H9 (cell line): ENCODE measurements at places on chromosomes 6 and 20. TPM values are rescaled to one million over a fixed set of nuclear protein-coding genes. Genes with fewer than 3 reads are reported as not detected.

Gene EYA4
- 0.26 TPM in 1 of 2 replicates, not detected in the other for total RNA-seq

DNA sequence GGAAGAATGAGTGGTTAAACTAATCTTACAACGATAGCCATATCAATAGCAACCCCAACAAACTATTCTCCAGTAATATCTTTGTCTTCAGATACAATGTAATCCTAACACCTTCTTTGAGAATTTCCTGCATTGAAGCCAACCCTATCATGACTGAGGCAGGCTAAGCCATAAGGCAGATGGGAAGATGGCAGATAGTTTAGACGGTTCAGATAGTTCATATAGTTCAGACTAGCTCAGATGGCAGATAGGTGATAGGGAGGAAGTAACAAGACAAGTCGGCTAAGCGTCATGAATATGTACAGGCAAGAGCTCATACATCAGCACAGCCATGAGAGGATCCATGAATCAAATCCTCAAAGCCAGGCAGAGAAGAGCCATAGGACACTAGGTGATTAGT, 39.1 kb upstream of the BEND6 start:
- no peaks in the 10 kb centered on the region for H3K27me3 ChIP-seq
- DNase-seq: no peak
- no peaks in the 10 kb centered on the region for H3K36me3 ChIP-seq

- H3K36me3 ChIP-seq: no peaks in the 10 kb centered on the region; the same call in 1 of the 3 replicates
- no peak overlapping the region for H3K4me3 ChIP-seq
- no peaks in the 10 kb centered on the region; the same call in 1 of the 2 replicates for H3K27me3 ChIP-seq
- peak; percentile 72 for DNase-seq
- no peaks in the 10 kb centered on the region for H3K4me1 ChIP-seq
Measured at GRCh38 chr6:29834564-29835436, 7.2 kb downstream of the HLA-G start.

Gene ARHGAP40
- total RNA-seq: 0.17 and 0.26 TPM in 2 replicates

GRCh38 chr6:110971468-110971867, 10.4 kb upstream of the RPF2 start:
- no peaks in the 10 kb centered on the region for H3K27me3 ChIP-seq
- H3K4me3 ChIP-seq: no peak overlapping the region
- peaks cover 23% of the 10 kb centered on the region for H3K36me3 ChIP-seq

DNA sequence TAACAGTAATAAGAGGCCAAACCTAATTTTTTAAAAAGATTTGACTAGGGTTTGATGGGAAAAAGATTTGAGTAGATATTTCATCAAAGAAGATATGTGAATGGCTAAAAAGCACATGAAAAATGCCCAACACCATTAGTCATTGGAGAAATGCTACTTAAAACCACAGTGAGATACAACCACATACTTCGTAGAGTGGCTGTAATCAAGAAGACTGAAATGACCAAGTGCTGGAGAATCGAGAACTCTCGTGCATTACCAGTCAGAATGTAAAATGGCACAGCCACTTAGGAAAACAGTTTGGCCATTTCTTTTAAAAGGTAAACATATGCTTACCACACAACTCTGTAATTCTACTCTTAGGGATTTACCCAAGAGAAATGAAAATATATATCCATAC, 175.5 kb downstream of the EYA2 start:
- no peak overlapping the region for H3K4me3 ChIP-seq
- H3K36me3 ChIP-seq: peaks cover 10% of the 10 kb centered on the region
- no peaks in the 10 kb centered on the region for H3K27me3 ChIP-seq
- H3K27ac ChIP-seq: no peak overlapping the region
- no peaks in the 10 kb centered on the region for H3K4me1 ChIP-seq

GRCh38 chr6:169101036-169101805, 152.4 kb downstream of the THBS2 start:
- no peak overlapping the region for H3K4me3 ChIP-seq
- H3K27me3 ChIP-seq: no peaks in the 10 kb centered on the region
- no peak overlapping the region for H3K27ac ChIP-seq
- no peaks in the 10 kb centered on the region for H3K4me1 ChIP-seq
- peaks cover 12% of the 10 kb centered on the region for H3K36me3 ChIP-seq

DNA sequence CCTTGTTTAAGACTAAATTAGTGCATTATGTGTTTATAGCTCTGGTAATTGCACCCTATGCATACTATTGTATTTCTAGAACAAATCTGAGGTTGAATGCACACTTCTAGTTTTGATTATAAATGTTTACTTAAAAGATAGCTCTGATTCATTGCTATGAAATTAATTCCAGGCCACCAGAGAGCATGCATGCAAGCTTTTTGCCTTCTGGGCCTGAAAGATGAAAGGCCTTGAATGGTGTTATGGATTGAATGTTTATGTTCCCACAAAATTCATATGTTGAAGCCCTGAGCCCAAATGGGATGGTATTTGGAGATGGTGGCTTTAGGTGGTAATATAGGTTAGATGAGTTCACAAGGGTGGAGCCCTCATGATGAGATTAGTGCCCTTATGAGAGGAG, 695.0 kb upstream of the MAP3K7 start:
- no peaks in the 10 kb centered on the region; the same call in 1 of the 2 replicates for H3K27me3 ChIP-seq
- peaks cover 9% of the 10 kb centered on the region for H3K4me1 ChIP-seq
- DNase-seq: no peak

Gene GGTLC1
- total RNA-seq: not detected in 2 replicates

DNA sequence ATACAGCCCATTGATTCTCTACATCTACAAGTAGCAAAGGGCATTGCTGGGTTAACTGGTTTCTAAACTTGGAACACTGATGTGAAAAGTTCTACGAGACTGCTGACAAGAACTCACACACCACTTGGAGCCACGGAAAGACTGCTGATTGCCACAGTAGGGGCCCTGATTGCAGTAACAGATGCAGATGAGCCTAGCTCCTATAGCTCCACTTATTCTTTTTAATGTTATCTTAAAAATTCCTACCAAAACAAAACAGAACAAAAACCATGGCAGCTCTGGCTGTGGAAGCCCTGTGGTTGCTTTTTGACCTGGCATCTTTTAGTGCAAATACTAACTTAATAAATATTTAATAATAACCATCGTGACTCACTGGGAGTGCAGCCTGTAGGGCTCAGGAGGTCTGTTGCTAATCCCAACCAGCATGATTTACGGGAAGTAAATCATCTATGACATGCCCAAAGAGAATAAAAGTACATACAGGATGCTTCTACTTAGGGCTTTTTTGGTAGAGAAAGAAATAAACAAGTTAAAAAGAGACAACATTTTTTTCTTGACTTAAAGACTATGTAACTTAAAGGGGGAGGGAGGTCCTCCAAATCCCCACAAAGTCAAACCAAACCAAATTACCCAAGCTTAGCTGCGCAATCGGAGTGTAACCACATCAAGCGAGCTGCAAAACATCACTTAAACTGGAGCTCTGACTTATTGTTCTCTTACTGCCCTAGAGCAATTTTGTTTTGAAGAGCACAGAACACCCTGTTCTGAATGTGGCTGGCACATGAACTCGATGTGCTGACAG, 87.2 kb downstream of the FKBP5 start:
- no peak for DNase-seq
- H3K36me3 ChIP-seq: no peaks in the 10 kb centered on the region; the same call in 1 of the 3 replicates
- H3K4me3 ChIP-seq: peak overlapping the region; percentile 38; the same call in 1 of the 3 replicates
- H3K27ac ChIP-seq: no peak overlapping the region
- peaks cover 6% of the 10 kb centered on the region; the same call in 1 of the 2 replicates for H3K4me1 ChIP-seq

- H3K36me3 ChIP-seq: peaks cover 3% of the 10 kb centered on the region; the same call in 1 of the 3 replicates
- H3K4me1 ChIP-seq: peaks cover 2% of the 10 kb centered on the region; the same call in 1 of the 2 replicates
- H3K27ac ChIP-seq: no peak overlapping the region
Measured at GRCh38 chr20:16293590-16293989, 279.7 kb downstream of the KIF16B start.

GRCh38 chr20:53126185-53126584, 154.0 kb downstream of the TSHZ2 start:
- no peak overlapping the region for H3K27ac ChIP-seq
- no peak for DNase-seq
- no peaks in the 10 kb centered on the region for H3K27me3 ChIP-seq
- no peaks in the 10 kb centered on the region; the same call in 1 of the 2 replicates for H3K4me1 ChIP-seq
- no peak overlapping the region for H3K4me3 ChIP-seq
- no peaks in the 10 kb centered on the region for H3K36me3 ChIP-seq
